ENCODE measurements at places on chromosomes 12 and 14. TPM values are rescaled to one million over a fixed set of nuclear protein-coding genes. Genes with fewer than 3 reads are reported as not detected.

ZNF740 gene
- polyA plus RNA-seq, result 49.5 TPM

DNA sequence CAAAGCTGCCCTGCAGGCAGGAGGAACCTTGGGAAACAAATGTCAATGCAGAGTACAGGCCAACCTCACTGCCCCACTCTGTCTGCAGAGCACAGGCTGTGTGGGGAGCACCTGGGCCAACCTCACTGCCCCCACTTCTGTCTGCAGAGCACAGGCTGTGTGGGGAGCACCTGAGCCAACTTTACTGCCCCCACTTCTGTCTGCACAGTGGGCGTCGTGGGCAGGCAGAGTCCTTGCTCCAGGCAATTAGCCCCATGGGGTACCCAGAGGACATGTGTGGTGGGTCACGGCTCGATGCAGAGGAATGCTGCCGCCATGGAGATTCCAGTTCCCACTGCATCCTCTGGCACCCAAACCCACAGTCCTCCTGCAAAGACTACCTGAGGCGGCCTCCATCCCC is 26.2 kb downstream of the BRF1 start:
- DNase-seq, result no peak

GRCh38 chr12:127025545-127025944 is 1241.4 kb upstream of the TMEM132C start:
- DNase-seq, result no peak

DNA sequence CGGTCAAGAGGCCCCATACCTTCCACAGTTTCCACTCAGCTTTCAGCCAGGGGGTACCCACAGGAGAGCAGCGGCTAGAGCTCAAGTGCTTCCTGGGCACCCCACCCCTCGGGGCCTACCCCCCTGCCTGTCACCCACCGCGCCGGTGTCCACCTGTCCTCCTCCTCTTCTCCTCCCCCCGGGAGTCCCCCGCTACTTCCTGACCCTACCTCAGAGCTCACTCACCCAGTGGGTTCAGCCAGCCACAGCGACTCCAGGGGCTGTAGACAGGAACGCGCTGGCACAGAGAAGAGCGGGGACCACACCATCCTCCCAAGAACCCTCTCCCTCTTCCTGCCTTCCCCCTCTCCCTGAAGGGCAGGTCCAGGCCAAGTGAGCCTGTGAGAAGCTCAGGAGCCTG is 123.0 kb downstream of the ESRRB start:
- no peak for DNase-seq

DNA sequence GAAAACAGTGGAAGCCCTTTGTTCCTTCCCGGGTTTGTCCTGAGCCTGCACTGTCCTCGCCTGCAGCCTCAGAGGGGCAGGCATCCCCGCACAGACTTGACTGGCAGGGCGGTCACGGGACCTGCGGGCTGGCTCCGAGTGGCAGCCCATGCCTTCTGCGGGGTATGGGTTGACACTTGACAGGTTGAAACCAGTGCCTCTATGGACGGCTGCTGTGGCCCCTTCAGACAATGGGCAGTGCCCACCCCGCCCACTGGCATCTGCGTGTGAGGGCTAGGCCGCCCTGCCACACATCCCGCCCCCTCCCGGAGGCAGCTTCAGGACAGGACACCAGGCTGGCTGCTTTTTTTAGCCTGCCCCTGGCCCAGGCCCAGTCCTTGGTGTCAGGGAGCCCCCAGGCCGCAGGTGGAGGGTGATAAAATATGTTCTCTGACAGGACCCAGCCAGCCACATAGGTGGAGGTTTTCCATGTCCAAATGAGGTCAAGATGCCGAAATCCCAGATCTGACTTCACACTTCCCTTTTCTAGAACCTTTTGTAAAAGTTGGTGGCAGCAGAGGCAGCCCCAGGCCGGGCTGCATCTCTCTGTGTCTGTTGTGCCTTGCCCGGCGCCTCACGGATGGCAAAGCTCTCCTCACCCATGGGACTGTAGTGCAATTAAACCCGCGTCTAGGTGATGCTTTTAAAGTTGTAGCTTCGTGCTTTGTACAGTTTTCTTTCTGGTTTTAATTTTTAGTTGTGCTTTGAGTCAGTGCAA is 10.0 kb downstream of the ANKRD9 start:
- DNase-seq, result no peak

LRIG3 gene
- polyA plus RNA-seq, result 43.2 TPM

ETFBKMT gene
- 3.3 TPM for polyA plus RNA-seq

- DNase-seq, result no peak
These were observed 837.7 kb downstream of the FSCB start for GRCh38 chr14:43669355-43669754.

DNA sequence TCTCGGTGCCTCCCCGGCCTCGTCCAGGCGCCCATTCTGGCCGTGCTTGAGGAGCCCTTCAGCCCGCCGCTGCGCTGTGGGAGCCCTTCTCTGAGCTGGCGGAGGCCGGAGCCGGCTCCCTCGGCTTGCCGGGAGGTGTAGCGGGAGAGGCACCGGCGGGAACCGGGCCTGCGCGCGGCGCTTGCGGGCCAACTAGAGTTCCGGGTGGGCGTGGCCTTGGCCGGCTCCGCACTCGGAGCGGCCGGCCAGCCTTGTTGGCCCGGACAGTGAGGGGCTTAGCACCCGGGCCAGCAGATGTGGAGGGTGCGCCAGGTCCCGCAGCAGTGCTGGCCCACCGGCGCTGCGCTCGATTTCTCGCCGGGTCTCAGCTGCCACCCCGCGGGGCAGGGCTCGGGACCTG is 168.7 kb upstream of the RPL10L start:
- DNase-seq, result no peak

- no peak for DNase-seq
These were observed 323.3 kb upstream of the RTL1 start for GRCh38 chr14:101226603-101227425.

- DNase-seq, result peak; percentile 9
These were observed 900 bp downstream of the KCTD10 start for GRCh38 chr12:109475993-109476806.

DNA sequence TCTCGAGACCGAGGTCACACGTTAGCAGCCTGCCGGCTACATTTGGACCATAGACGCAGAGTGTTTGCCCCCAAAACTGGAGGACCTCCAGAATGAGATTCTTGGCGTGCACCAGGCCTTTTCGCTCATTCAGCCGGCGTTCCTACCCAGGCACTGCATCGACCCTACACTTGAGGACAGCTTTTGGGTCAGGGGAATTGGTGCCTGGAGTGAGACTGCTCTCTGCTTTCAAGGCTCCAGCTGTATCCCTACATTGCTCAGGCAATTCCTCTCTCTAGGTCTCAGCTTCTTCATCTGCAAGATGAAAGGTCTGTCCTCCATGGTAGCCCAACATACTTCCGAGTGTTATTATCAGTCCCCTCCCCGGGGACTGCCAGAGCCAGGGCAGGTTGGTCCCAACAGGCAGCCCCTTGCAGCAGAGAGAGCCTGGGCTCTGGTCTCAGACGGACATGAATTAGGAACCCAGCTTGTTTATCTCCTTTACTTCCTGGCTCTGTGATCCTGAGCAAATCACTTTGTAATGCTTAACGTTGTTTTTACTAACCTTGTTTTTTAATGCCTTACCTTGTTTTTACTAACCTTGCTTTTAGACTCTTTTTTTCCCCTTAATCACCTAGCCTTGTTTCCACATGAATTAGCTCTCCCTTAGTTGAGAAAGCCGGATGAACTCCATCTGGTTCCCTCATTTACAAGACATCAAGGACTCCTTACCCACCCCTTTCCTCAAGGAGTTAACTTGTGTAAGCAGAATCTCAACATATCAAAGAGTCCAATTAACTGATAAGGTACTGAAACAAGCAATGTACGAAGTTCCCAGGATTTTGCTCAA is 892 bp downstream of the TCHP start:
- peak; percentile 14 for DNase-seq

ZDHHC22 gene
- 0.08 TPM for polyA plus RNA-seq

- DNase-seq, result no peak
These were observed 83.7 kb downstream of the LMNTD1 start for GRCh38 chr12:25469368-25469767.

DNA sequence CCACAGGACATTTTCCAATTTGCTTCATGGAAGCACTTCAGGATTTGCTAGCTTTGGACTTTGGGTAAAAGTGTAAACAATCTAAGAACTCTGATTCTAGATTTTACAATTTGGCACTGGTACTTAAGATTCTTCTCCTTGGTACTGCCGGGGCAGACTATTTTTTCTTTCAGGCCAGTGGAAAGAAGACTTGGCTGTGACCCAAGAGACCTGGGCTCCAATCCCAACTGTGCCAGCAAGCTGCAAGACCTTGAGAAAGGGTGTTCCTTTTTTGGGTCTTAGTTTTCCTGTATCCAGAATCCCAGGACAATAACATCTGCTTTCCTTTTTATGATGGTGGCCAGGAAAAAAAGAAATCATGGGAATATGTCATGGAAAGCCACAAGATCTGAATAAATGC is 148.1 kb upstream of the CRY1 start:
- DNase-seq, result no peak

MMP14 gene
- polyA plus RNA-seq, result 216 TPM

OTX2 gene
- polyA plus RNA-seq, result not detected

TUNAR gene
- polyA plus RNA-seq, result 0.16 TPM

DNA sequence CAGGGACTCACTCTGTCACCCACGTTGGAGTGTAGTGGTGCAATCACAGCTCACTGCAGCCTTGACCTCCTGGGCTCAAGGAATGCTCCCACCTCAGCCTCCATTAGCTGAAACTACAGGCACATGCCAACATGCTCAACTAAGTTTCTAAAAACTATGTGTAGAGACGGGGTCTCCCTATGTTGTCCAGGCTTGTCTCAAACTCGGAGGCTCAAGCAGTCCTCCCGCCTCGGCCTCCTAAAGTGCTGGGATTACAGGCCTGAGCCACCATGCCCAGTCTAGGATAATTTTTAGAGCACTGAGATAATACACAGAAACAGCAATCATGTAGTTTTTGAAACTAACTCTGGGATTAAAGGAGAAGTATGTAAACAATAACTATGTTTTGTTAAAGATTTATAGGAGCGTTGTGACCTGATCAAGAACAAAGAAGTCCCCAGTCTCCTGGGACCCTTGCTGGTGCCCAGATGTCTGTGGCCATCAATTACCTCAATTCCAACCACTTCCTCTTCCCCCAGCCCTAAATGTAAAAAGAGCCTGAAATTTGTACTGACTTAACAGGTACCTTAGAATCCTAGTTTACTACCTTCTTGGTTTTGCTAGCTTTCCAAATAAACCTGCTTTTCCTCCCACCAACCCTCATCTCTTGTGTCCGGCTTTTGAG is 28.9 kb upstream of the EGLN3 start:
- DNase-seq, result no peak

NUP37 gene
- 40.0 TPM for polyA plus RNA-seq

DNA sequence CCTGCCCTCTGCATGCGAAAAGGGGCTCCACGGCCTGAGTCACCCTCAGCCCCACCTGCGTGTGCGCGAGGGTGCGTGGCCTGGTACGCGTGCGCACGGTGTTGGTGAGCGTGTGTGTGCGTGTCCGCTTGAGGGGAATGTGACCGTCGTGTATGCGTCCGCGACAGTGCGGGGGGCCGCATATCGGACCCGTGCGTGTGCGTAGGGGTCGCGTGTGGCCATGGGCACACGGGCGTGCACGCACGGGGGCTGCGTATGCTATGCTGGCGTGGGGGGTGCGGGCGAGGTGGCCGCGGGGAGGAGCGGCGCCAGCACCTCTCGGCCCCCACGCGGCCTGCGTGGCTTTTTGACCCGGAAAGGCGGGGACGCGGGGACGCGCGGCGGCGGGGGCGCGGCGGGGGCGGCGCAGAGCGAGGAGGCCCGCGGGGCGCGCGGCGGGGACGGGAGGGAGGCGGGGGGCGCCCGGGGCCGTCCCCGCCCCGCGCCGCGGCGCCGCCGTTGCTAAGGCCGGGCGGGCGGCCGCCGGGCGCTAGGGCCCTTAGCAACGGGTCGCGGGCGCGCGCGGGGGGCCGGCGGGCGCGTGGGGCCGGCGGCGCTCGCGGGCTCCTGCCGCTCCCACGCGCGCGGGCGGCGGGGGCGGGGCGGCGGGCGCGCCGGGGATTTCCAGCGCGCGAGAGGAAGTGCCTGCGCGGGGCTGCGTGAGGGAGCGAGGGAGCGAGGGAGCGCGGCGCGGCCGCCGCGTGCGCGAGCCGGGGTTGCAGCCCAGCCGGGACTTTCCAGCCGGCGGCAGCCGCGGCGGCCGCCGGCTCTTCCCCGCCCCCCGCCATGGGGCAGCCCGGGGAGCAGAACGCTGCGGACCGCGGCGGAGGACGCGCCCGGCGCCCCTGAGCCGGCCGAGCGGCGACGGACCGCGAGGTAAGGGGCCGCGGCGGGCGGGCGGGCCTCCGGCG is at the start of gene TRAF3:
TRAF3 (plus strand) TSS at position 689 of the 950 bp plus-strand sequence. CDS start 92,753 bp downstream, outside the sequence.
- no peak for DNase-seq

GRCh38 chr14:104513641-104514046 is 65.9 kb upstream of the C14orf180 start:
- no peak for DNase-seq

GRCh38 chr12:93521225-93522080 is 51.0 kb upstream of the SOCS2 start:
- peak; percentile 52 for DNase-seq
